ENCODE measurements at places on chromosomes 7 and 10.

GRCh38 chr7:71329030-71329660 is 197.2 kb downstream of the GALNT17 start:
- no peak for DNase-seq

GRCh38 chr7:11251436-11251835 is 277.8 kb downstream of the PHF14 start:
- no peak for DNase-seq

- no peak for DNase-seq
Observed at GRCh38 chr10:14748441-14748840, 26.3 kb downstream of the FAM107B start.

GRCh38 chr7:130136579-130137167 is 66.3 kb downstream of the KLHDC10 start:
- DNase-seq, result no peak

DNA sequence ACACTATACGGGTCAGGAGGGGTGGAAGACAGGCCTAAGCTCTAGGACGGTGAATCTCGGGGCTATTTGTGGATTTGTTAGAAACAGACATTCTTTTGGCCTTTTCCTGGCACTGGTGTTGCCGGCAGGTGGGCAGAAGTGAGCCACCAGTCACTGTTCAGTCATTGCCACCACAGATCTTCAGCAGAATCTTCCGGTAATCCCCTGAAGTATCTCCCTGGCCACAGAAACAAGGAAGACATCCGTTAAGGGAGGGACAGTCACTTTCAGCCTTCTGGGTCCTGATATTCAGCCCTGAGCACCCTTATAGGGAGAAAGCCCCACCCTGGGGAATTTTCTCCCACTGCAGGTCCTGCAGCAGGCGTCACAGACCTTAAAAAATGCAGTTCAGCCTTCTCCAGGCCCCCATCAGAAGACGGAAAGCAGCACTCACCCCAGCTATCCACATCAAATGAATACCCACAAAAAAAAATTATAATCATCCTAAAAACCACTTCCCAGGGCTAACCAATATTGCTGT is 23.2 kb downstream of the PLAC9 start:
- no peak for DNase-seq

GRCh38 chr7:29274146-29275017 is 79.8 kb downstream of the CHN2 start:
- no peak for DNase-seq

DNA sequence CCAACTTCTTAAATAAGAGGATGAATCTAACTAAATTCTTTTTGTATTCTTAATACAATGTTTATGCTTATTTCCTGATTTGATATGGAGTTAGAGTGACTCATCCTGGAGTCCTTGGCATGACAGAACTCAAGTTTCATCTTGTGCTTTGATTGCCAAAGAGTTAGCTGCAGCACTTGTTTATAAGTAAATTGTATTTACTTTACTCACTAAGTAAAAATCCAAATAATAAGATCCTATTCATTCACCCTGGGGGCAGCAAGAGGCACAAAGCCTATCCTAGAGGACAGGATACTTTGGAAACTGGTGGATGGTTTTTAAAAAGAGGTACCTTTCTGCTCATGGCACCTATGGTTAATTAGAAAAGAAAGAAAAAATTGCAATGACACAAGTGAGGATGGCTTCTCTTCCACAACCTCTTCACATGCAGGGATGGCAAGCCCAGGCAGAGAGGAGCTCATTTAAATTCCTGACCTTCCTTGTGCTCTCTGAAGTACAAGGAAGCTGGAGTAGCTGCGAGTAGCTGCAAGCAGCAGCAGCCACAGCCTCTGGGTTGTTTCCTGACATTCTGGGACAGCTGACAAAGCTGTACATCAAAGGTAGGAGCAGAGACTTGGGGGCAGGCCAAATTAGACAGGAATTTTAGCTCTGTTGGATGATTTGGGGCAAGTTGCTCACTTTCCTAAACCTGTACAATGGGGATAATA is 28.5 kb upstream of the CROT start:
- no peak for DNase-seq

DNA sequence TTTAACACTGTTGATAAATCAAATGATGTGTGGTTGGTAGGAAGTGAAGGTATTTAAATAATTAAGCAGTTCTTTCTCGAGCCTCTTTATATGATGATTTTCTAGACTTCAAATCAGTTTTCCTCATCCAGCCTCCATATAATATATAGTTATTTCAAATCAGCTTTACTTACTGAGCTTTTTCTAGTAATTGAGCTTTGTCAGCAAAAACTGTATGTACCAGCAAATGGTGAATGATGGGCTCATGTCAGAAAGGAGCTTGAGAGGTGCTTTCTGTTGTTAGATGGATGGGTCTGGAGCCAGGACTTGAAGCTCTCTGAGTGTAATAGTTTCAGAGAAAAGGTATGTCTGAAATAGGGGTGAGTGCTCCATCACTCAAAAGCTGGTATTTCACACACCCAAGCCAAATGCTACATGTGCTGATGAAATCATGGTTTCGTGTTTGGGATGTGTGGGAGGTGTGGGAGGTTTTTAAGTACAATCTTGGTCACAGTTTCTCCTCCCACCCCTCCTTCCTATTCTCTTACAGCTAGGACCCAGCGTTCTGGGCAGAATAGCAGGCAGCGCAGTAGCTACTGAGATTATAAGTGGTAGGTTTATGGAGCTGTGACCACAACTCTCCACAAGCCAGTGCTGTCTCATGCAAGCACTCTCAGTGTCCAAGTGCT is 55.8 kb downstream of the LRMDA start:
- no peak for DNase-seq

DNA sequence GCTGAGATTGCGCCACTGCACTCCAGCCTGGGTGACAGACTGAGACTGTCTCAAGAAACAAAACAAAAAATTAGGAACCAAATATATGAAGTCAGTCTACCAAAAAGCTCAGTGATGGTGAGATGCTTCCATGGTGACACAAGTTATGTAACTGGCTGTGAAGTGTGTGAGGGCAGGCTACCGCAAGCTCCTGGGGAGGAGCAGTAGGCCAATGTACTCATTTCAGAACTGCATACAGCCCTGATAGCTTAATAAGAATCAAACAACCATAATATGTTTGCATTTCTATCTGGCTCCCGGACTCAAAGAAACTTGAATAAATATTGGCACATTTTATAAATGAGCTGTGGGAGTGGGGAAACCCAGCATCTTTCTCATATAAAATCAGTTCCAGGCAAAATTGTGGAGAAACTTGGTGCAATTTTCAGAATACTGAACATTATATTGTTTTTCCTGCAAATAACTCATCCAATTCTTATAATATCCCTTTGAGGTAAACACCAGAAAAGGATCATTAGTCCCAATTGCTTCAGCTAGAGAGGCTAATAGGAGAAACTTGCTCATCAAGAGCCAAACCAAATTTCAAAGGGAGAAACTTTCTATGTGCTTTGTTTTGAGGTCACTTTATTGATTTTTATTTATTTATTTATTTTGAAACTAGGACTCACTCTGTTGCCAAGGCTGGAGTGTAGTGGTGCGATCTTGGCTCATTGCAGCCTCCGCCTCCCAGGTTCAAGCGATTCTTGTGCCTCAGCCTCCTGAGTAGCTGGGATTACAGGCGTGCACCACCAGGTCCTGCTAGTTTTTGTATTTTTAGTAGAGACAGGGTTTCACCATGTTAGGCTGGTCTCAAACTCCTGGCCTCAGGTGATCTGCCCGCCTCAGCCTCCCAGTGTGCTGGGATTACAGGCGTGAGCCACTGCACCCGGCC is 127.0 kb downstream of the SORCS1 start:
- DNase-seq, result no peak

DNA sequence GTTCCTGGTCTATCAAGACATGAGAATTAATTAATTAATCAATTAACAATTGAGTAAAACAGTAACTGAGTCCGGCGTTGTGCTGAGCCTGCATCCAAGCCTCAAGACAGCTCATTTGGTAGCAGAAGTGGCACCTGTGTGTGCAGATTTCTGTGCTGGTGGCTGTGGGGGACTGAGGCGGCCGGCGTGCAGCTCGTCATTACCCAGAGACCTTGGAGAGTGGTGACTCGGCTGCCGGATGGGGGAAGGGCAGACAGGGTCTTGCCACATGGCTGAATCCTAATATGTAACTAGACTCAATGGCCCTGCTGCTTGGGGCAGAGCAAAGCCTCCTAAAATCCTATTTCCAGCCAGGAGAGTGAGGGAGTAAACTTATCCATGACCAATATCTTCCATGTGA is 510.2 kb downstream of the TCERG1L start:
- DNase-seq, result no peak

DNA sequence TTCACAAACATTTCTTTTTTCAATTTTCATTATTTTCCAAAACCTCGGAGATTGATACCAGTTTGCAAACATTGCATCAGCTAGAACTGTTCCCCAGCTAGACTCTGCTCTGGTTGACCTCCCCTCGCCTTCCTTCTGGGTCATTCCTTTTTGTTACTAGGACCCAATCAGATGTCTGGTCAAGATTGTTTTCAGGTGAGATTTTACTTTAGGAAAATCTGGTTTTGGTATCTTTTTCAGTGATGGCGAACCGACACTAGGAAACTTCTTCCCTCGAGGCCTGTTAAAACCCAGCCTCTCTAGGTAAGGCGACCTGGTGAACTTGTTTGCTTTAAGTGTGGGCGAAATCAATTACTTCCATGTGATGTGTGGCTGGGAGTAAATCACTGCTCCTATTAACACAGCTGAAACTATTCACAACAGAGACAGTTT is 8.4 kb downstream of the PROSER2 start:
- DNase-seq, result no peak

DNA sequence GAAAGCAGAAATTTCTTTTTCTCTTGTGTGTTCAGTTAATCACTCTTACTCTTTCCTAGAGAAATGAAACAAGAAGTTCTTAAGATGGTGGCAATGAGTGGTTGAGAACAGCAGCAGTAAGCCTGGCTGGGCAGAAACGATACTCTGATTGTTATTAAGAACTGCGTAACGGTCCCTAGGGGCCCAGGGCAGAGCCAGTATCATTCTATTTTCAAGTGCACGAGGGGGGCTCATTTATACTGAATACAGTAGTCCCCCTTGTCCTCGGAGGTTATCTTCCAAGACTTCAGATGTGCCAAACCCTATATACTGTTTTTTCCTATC is 64.9 kb downstream of the EEPD1 start:
- DNase-seq, result no peak

GRCh38 chr7:47385536-47386125 is 196.3 kb downstream of the TNS3 start:
- DNase-seq, result no peak

- no peak for DNase-seq
Observed at GRCh38 chr7:34365011-34365410, 293.0 kb upstream of the NPSR1 start.

DNA sequence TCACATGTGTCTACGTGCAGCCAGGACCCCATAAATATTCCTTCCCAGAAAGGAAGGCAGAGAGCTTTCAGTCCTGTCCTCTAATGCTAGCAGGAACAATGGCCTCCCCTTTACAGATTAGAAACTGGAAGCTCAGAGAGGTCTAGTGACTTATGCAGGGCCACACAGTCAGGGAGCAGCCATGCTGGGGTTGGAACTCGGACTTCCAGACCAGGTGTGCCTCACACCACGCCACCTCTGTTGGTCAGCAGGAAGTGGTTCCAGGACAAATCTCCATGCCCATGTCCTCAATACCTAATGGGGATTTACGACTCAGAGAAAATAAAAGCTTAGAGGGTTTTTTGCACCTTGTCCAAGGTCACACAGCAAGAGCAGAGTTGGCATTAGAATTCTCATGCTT is 378.9 kb downstream of the RPS24 start:
- no peak for DNase-seq

GRCh38 chr10:31274310-31274709 is 44.7 kb upstream of the ZEB1 start:
- no peak for DNase-seq

GRCh38 chr10:60496181-60496580 is 106.5 kb upstream of the ANK3 start:
- no peak for DNase-seq

GRCh38 chr10:5692461-5693358 is 8.1 kb downstream of the TASOR2 start:
- DNase-seq, result no peak

GRCh38 chr10:77072361-77072835 is 565.2 kb downstream of the KCNMA1 start:
- DNase-seq, result no peak

- no peak for DNase-seq
Observed at GRCh38 chr10:51092402-51092801, 18.1 kb downstream of the PRKG1 start.

DNA sequence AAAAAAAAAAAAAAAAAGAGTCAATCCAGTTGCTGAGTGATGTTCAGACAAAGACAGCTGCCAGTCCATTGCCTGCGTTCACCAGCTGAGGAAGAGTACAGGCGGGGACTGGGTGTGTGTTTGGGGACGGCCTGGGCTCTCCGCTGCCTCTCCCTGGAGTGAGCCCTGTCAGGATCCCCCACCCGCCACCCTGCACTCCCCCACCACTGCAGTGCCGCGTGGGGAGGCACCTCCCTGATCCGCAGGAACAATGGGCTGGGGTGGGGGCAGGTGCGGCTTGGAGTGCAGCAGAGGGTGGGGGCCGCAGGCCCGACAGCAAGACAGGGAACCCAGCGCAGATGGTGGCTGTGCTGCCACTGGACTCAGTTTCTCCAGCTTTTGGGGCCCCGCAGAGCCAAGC is 1.4 kb downstream of the HSPA12A start:
- no peak for DNase-seq

DNA sequence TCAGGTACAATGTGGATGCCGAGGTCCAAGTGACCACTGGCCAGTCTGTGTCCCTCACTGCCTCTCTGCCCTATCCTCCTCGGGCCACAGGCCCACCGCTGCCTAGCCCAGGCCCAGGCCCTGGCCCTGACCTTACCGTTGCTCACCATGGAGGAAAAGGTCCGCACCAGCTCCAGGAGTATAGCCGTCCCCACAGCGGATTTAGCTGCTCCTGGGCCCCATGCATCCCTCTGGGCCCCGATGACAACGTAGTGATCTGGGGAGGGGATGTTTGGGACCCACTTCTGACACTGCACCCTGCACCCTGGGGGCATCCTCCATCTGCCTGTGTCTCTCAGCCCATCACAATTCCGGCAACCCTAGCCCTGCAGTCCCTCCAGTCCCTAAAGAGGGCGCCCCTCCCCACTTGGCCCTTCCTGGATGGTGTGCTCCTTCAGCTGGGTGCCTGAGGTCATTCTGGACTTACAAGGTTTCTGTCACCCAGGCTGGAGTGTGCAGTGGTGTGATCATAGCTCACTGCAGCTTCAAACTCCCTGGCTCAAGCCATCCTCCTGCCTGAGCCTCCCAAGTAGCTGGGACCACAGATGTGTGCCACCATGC is 12.1 kb downstream of the TFR2 start:
- no peak for DNase-seq

- no peak for DNase-seq
Observed at GRCh38 chr7:108099713-108100112, 30.4 kb downstream of the LAMB4 start.
